ENCODE measurements at places on chromosomes 3 and 15.

DNA sequence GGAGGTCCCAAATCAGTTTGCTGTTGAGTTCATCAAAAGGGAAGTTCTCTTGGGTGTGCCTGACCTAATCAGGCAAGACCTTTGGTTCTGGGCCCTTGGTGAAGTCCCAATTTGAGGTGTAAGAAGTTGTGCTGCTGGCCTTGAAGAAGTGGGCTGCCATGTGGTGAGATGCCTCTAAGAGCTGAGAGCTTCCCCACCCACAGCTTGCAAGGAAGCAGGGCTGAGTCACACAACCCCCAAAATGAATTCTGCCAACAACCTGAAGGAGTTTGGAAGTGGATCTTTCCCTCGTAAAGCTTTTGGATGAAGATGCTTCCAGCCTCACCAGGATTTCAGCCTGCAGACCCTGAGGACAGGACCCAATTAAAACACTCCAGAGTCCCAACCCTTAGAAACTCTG lies 129.3 kb upstream of the NSMCE3 start:
- no peak for DNase-seq

GRCh38 chr3:9012521-9012920 lies 49.2 kb upstream of the RAD18 start:
- no peak for DNase-seq

- no peak for DNase-seq
Observed at GRCh38 chr3:140440446-140440845, 237.4 kb upstream of the TRIM42 start.

DNA sequence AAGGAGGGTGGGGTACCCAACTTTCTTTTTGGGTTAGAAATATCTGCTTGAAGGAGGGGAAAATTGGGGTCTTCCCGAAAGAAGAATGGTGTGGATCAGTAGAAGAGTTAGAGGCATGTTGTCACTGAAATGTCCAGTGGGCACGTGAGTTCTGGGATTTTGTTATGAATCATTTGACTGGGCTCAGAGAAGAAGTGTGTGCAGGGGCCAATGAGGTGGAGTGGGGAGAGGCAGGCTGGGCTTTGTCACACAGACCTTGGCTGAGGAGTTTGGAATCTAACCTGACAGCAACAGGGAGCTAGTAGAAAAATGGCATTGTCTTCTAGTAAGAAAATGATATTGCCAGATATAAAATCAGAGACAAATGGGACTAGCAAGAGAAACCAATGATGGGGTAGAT lies 436.8 kb downstream of the MFSD1 start:
- DNase-seq, result no peak

GRCh38 chr15:96421178-96421601 lies 90.7 kb downstream of the NR2F2 start:
- no peak for DNase-seq

DNA sequence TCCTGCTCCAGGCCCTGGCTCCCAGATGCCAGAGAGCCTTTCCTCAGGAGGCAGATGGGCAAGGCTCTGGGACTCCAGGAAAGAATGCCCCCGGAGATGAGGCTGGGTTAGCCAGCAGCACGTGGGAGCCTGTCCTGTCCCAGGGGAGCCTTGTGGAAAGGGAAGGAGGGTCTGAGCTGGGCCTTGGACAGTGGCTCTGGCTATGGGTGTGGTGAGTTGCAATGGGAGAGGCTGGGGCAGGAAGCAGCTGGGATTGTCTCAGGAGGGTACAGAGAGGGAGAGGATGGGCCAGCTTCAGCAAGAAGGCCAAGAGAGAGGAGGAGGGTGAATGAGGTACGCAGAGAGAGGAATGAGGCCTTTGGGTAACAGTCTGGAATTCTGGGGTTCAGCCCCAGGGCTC lies 17.4 kb upstream of the CACNA2D2 start:
- DNase-seq, result no peak

GRCh38 chr3:88467191-88467590 lies 317.4 kb downstream of the C3orf38 start:
- DNase-seq, result no peak

DNA sequence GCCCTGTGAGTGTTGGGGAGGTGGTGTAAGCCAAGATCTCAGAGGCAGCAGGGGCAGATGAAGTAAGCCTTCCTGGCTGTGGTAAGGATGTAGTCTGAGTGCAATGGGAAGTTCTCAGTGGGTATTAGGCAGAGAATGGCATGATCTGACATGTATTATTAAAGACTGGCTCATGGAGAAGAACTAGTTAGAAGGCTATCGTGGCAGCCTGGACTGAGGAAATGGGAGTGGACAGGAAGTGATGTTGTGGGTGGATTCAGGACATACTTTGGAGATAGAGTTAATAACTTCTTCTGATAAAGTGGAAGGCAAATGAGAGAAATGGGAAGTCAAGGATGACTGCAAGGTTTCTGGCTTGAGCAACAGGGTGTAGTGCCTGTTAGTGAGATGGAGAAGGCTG lies 250.9 kb upstream of the CFAP20DC start:
- DNase-seq, result no peak

DNA sequence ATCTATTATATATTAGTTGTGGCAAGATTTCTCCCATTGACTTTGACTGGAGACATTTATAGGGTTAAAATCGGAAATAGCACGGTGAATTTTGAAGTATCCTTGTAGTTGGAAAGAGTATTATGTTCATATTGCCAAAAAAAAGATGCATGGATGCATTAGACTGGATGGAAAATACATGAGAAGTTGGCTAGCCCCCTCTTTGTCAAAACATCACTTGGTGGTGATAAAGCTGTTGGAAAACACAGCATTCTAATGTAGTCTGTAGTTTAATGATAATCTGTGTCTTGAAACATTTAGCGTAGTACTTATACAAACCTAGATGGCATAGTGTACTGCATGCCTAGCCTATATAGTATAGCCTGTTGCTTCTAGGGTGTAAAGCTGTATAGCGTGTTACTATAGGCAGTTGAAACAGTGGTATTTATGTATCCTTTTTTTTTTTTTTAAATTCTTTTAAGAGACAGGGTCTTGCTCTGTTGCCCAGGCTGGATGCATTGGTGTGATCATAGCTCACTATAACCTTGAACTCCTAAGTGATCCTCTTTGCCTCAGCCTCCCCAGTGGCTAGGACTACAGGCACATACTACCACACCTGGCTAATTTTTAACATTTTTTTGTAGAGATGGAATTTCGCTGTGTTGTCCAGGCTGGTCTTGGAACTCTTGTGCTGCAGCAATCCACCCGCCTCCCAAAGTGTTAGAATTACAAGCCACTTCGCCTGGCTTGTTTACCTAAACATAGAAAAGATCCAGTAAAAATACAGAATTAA lies 21.8 kb downstream of the CTNNB1 start:
- DNase-seq, result no peak

DNA sequence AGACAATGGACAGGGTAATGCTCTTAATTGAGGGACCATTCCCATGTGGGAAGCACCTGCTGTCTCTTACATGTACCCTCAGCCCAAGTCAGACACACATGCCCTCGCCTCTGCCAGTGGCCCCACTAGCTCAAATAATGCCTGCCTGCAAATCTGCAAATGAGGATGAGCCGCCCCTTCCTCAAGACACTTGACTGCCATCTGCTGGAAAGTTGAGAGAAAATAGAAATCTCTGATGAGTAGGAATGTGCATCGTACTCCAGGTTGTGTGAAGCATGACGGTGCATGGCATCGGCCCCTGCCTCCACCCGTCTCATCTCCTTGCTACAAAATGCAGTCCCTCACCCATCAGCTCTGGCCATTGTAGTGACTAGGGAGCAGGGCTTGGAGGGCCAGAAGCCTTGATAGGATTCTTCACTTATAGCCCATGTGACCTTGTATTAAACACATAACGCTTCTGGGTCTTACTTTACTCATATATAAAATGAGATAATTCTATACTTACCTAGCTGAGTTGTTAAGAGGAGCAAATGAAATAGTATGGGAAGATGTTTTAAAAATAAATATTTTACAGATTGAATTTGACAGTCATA lies 6.3 kb upstream of the SCN5A start:
- no peak for DNase-seq

GRCh38 chr15:39242345-39242744 lies 338.5 kb upstream of the THBS1 start:
- DNase-seq, result no peak

GRCh38 chr3:41163421-41163820 lies 35.9 kb upstream of the CTNNB1 start:
- no peak for DNase-seq

DNA sequence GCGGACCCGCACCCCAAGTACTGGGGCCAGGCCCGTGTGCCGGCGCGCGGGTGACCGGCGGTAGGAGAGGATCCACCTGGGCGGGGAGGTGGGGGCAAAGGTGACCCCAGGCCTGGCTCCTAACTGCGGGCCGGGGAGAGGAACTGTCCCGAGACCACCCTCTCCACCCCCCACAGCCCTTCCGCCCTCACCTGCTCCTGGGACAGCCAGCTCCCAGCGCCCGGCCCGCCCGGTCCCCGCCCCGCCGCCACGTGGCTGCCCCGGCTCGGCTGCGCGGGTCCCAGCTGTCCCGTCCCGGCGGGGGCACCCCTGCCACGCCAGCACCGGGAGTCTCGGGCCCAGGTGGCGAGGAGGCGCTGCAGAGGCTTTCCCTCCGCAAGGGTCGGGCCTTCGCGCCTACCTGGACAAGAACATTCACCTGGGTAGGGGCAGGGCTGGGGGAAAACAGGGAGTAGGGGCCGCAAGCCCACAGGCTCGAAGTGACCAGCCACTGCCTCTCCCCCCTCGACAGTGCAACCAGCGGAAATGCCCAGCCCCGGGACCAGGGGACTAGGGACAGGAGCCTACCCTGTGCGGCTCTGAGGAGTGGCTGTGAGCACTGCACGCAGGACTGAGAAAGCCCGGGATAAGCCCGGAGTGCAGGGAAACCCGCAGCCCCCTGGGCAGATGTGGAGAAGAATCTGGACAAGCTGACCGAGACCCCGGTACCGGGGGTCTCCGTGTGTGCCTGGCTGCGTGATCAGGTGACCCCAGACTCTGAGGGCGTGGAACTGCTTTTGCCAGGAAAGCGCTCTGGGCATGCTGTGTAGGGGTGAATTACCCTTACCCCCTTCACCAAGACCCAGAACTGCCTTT lies at the start of gene SLC12A8:
TSS of gene SLC12A8 (minus strand) at position 240 of the 855 bp plus-strand sequence. CDS start 1,399 bp downstream, outside the sequence.
- no peak for DNase-seq

- no peak for DNase-seq
Observed at GRCh38 chr3:171688002-171688401, 122.3 kb downstream of the PLD1 start.

GRCh38 chr15:77634266-77634962 lies 1.7 kb upstream of the LINGO1 start:
- no peak for DNase-seq

DNA sequence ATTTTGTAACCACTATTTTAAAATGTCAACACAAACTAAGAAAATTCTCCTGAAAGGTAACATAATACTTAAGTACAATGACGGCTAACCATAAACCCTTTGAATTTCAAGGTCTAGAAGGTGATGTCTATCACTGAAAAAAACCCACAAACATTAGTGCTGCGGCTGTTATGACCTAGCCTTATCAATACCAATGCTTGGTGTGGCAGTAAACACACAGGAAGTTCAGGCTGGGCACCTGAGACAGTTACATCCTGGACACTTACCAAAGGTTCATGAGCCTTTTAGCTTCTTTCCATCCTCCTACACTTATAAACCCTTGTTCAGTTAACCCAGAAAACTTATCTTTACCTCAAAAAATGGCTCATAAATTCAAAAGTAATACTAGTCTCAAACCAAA lies 5.8 kb downstream of the HSPBAP1 start:
- no peak for DNase-seq

DNA sequence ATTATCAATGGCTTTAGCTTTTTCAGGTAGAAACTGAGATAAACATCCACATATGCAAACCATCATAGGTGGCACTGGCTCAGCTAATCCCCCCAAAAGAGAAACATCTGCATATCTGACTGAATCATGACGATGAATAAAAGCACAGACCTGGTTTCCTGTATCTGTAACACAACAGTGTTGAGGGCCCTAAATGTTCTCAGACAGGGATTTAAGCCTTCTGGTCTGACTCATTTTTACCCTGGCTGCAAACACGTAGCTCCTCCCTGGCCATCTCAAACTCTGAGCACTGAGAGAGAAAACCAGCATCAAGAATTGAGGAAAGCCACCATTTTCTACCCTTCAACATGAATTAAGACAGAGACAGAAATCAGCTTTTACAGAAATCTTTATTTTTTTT lies 35.2 kb downstream of the GLB1 start:
- DNase-seq, result no peak

GRCh38 chr3:104911376-104911775 lies 455.3 kb upstream of the ALCAM start:
- no peak for DNase-seq

- peak; percentile 55 for DNase-seq
Observed at GRCh38 chr3:18445401-18446148, 20.4 kb upstream of the SATB1 start.

DNA sequence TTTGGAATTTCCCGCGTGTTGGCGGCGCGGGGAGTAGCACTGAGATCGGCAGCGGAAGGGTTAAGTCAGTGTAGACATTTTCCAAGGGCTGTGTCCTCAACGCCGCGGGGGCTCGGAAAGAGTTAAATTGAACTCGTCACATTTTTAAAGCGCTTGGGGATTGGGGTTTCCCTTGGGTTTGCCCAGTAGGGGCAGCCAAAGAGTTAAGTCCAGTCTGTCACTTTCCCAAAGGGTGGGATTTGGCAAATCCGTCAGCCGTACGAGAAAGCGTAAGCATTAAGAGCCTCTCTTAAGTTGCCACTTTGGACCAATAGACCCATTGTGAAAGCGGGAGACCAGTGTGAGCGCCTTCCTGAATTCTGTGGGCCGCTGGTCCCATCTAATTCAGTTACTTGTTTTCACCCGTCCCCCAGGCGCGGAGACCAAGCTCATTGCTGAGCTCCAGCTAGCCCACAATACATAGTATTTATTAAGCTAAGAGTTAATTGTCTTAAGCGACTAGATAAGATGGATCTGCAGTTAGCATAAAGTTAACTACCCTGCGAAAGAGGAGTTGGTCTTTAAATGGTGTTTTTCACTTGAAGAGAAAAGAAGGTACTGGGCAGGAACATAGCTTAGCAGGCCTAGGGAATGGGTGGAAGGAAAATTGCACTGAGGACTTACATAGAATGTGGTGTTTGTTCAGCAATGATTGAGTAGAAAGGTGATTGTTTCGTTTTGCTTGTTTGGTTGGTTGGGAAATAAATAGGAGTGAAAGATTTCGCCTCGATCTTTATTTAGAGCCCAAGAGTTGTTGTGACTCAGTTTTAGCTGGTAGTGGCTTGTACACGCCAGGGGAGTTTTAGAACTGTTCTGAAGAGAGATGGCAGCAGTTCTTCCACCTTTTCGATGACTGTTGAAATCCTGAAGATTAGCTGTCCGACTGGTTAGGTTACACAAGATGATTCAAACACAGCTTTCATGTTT lies 932 bp downstream of the ARL8B start:
- no peak for DNase-seq

DNA sequence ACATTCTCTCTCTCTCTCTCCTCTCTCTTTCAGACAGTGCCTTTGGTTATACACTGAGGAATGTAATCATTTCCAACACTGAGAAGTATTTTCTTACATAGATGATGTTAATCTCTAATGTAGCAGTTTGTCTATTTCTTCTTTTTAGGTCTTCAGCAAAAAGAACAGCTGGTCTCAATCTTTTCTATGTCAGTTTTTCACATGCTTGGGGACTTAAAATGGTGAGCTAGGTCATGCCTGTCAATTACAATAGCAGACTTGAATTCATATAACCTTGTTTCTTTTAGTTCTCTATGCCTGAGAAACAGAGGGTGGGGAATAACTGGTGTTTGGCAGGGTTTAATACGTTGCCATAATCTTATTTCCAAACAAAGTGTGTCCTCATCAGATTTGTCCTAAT lies 786.2 kb downstream of the SQOR start:
- DNase-seq, result no peak
